NCI-H2171 treated with DMSO at 0.1 percent for 48 hours (cell line): ENCODE measurements at places on chromosomes 1 and 21.

DNA sequence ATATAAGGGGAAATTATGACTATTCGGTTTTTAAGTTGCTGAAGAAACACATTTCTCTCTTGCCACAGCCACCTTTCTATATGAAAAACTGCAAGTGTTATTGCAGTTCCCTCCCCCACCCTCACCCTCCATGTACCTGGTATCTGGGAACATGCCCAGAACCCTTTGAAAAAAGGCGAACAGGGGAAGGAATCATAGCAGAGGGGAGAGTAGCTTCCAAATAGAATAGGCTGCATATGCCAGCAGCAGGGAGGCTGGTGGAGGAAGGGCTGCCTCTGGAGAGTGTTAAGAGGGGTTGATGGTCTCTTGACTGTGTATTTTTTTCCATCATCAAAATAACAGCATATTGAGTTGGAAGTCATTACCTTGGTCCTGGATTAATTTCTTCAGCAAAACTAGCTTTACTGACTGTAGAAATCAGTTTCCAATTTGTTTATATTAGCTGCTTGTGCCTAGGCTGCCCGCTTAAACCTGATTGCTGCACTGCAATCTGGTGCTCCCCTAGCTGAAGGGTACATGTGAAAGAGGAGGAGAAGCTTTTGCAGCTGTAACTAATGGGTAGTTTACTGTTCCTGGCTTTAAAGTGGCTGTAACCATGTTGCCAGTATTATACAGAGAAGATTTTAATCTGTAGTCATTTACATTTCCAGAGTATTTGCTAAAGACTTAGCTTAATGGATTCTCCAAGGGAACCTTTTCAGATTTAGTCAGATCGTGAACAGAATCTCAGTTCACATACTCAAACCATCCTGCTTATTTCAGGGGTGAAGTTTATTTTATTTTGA, 22.7 kb downstream of the AHCYL1 start:
- peak; percentile 68 for DNase-seq

DNA sequence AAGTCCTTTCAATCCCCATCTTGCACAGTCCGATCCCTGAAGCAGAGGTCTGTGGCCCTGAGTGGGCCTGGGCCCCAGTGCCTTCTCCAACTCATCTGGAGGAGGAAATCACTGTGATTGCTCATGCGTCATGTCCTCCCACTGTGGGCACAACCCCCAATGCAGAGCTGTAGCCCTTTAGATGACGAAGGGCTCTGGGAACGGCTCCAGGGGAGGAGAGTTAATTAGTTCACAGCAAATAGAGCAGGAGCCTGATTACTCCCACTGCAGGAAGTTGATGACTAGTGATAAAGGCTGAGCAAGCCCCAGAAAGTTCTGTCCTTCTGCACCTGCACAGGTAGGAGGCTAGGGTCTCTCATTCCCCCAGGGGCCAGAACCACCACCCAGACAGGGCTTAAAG, 111.5 kb downstream of the CCDC185 start:
- DNase-seq = no peak

DNA sequence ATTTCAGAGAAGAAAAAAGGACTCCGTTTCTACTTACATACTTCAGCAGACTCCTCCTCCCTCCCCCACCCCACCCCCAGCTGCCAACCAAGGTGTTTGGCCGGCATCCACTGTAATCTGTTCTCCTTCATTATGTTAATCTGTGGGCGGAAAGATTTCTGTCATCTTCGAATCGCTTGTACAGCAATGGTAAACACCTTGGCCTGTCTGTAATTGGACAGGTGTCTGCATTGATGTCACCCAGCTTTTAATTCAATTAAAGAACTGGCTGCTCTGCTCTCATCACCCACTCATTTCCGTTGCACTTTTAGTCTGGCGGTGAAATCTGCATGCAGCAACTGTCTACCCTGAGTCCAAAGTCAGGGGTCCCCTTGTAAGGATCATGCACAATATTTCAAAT, 368.6 kb downstream of the USH2A start:
- peak; percentile 81 for DNase-seq

DNA sequence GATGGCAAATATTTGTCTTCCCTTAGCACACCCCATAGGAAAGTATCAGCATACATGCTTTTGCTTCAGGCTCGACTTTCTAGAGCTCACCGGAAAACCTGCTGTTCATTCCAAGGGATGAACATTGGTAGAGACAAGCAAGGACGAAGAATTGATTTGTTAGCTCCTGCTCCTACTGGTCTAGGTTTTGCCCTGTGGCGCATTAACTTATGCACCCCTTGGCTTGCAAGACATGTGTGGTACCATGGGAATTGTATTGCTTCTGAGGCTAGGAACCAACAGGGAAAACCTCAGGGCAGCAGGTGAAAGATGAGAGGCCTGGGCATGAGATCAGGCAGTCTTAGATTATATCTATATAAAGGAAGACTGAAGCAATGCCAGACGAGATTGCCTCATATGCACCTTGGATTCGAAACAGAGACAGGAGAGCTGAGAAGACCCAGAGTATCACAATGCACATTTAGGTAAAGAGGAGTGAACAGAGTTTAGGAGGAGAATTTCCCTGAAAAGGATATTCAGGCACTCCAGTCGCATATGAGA, 771.2 kb upstream of the B3GALT2 start:
- no peak for DNase-seq

DNA sequence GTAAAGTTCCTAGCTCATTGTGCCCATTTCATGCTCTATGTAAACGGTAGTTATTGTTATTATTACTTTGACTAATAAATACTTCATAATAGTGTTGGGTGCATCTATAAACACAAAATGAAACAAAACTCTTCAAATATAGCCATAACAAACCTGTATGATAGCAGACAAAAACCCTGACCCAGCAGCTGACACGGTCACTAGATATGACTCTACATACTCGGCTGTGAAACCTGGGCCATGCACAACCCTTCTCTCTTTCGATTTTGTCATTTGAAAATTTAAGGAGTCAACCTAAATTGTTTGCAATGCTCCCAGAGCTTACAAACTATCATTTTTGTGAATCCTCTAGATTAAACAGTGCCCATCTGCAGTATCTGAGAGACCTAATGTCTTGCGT, 8.0 kb upstream of the RGS13 start:
- DNase-seq = no peak

GRCh38 chr1:3886106-3886670, 13.9 kb downstream of the C1orf174 start:
- DNase-seq = no peak

DNA sequence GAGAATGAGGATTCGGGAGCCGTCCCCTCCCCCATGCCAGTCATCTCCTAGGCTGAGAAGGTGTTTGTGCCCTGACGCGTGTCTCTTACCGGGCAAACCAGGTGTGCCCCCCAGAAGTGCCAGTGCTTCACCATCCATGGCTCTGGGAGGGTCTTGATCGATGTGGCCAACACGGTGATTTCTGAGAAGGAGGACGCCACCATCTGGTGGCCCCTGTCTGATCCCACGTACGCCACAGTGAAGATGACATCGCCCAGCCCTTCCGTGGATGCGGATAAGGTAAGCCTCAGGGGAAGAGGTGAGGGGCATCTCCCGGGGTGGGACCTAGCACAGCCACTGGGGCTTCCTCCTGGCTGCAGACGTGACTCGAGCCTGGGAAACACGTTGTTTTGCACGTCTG, 959 bp downstream of the PADI6 start:
- DNase-seq = no peak

GRCh38 chr1:158035976-158036583, 42.6 kb downstream of the KIRREL1 start:
- no peak for DNase-seq

DNA sequence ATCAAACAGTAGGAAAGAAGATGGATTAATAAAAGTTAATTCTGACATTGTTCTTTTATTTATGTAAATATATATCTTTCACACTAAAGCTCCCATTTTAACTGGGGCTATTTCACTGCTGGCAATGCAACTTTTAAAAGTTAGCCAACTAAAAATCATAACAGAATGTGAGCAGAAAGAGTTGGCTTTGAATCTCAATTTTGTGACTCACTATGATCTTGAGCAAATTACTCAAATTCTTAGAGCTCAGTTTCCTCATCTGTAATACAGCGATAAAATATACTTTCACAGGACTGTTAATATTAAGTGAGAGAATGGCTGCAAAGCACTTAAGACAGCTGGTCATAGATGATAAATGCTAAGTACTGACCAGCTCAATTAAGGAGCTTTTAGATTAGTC, 10.8 kb downstream of the EFCAB14 start:
- DNase-seq = no peak

GRCh38 chr1:19407494-19408096, 77.7 kb downstream of the CAPZB start:
- DNase-seq = no peak

GRCh38 chr1:6612641-6613360, 730 bp upstream of the PHF13 start:
- DNase-seq = peak; percentile 61

DNA sequence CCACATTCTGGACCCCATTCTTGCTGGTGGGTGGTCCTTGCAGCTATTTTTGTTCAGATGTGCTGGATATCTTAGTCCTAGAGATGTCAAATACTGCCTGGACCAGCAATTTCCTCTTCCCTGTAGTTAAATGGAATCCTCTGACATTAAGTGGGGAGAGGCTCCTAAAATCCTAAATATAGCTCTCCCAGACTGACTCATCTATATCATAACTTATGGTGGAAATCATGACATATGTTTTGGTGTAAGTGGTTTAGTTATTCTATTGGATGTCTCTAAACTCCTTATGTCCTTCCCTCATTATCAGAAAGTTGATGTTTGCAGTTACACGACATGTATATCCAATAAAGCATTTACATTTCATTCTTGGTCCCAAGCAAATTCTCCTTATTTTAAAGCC, 73.1 kb downstream of the KCNJ6 start:
- DNase-seq = no peak

DNA sequence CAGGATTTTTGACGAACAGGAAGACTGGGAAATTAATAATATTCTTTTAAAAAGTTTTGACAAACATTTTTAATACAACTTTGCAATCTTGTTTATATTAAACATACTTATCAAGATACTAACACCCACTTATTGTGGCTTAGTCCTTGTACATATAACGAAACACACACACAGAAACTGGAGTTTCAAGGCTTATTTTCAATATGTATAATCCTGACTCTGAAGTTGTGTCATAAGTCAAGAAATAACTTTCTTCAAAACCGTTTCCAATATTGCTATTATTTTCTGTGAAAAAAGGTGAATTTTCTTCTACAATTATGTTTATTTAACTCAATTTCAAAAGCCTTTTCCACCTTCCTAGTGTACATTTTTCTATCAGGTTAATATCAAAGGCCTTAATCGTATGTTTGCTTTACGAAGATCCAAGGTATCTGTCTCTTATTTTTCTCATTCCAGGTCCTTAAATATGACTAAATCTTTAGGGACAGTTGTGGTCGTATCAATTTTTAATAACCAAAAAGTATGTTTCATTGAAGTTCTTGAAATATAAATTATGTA, 1.8 kb downstream of the CDKN2C start:
- DNase-seq = peak; percentile 20

GRCh38 chr1:177384461-177384860, 213.7 kb downstream of the BRINP2 start:
- no peak for DNase-seq

DNA sequence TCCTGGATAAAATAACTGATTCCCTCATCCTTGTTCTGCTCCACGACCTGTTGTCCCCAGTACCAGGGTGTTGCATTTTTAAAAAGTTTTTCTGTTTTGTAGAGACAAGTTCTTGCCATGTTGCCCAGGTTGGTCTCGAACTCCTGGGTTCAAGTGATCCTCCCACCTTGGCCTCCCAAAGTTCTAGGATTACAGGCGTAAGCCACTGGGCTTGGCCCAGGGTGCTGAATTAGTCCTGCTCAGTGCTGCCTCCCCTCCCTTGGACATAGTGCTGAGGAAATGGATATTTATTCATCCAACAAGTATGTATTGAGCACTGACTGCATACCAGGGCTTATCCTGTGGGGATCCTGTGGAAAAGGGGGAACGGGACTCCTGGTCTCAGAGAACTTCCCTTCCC, 126.4 kb downstream of the PTPRU start:
- no peak for DNase-seq

GRCh38 chr1:67439277-67440029, 9.3 kb upstream of the SERBP1 start:
- DNase-seq = no peak

GRCh38 chr1:81149649-81150325, 650.9 kb upstream of the ADGRL2 start:
- no peak for DNase-seq

- no peak for DNase-seq
Measured at GRCh38 chr1:27074175-27074780, 61.6 kb upstream of the TENT5B start.

- no peak for DNase-seq
Measured at GRCh38 chr1:156508205-156508954, 7.8 kb upstream of the MEF2D start.

GRCh38 chr1:54163051-54163450, 10.3 kb upstream of the CDCP2 start:
- DNase-seq = no peak

DNA sequence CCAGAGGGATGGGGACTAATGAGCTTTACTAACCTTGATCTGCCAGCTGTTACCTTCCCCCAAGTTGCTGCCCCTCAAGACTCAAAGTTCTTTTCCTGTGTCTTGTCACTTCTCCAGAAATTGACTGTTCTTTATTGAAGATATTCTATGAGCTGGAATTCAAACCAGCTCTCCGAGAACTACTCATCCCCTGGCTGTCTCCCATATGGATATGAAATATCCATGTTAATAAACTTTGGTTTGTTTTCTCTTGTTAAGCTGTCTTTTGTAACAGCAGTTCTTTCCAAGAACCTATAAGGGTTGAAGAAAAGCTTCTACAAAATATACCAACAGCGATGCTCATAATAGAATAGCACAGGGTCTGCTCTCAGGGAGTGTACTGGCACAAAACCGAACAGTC, 77.0 kb downstream of the CAMK2N1 start:
- DNase-seq = no peak

- DNase-seq = no peak
Measured at GRCh38 chr1:154145986-154146385, 8.9 kb downstream of the NUP210L start.

GRCh38 chr1:150791585-150791984, 16.5 kb downstream of the CTSK start:
- no peak for DNase-seq

DNA sequence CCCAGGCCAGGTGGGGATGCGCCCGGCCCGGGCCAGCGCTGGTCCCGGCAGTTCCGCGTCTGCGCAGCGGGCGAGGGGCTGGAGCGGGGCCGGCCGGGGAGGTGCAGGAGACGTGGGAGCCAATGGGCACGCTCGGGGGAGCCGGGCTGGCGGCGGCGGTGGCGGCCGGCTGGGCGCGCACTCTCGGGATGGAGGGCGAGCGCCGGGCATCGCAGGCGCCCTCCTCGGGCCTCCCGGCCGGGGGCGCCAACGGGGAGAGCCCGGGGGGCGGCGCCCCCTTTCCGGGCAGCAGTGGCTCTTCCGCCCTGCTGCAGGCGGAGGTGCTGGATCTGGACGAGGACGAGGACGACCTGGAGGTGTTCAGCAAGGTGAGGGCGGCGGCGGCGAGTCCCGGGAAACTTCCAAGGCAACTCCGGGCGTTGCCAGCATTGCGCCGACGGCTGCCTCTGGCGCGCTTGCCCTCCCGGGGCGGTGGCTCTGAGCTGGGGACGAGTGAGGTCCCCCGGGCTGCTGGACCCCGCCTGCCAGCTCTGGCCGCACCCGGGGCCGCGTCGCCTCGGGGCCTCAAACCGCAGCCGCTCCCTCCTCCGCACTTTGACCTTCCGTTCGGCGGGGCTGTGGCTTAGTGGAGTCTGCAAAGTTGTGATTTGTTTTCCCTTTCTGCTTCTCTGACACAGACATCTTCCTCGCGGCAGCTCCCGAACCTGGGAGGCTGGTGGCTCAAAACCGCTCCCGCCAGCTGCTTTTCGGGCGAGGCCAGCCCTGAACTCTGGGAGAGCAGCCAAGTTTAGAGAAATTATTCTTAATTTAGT, at the start of gene SNX7:
TSS of gene SNX7 (plus strand) at position 178 of the 812 bp plus-strand sequence. CDS start at position 189, 11 bp downstream.
- peak; percentile 4 for DNase-seq
